ENCODE measurements at places on chromosomes 3 and 15.

DNA sequence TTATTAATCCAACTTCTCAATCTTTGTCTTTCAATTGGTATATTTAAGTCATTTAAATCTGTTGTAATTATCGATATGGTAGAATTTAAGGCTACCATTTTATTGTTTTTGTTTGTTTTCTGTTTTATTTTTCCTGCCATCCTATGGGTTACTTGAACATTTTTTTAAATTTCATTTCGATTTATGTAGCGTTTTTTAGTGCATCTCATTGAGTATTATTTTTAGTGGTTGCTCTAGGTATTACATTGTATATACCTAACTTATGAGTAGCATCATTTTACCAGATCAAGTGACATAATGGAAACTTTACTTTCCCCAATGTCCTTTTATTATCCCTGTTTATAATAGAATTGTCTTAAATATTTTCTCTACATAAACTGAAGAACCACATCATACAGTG, 247.5 kb upstream of the MRPL3 start:
- DNase-seq, result no peak

GRCh38 chr3:152976239-152976638, 141.3 kb downstream of the P2RY1 start:
- no peak for DNase-seq

DNA sequence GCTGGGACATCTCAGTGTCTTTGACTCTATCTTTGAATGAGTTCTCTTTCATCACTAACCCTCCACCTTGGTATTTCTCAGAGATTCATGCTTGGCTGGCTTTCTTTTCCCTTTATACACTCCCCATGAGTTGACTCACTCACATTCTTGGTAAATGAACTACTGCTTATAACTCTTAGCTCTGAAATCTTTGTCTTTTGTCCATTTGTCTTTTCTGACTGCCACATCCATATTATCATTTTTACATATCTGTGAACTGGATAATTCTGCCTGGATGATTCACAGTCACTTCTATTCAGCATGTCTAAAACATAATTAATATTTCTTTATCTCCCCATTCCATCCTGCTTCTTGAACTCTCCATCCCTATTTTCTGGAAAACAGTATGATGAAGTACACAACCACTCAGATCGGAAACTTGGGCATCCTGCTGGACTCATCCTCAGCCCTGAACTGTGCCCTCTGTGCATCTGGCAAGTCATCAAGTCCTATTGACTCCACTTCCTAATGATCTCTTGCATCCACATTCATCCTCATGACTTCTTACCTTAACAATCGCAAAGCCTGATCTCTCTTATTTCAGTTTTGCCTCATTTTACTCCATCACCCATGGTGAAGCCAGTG, 66.9 kb downstream of the KCNAB1 start:
- no peak for DNase-seq

- DNase-seq, result peak; percentile 52
Measured at GRCh38 chr3:173584838-173585831, 187.6 kb downstream of the NLGN1 start.

GRCh38 chr15:85013785-85014184, 32.1 kb downstream of the PDE8A start:
- no peak for DNase-seq

DNA sequence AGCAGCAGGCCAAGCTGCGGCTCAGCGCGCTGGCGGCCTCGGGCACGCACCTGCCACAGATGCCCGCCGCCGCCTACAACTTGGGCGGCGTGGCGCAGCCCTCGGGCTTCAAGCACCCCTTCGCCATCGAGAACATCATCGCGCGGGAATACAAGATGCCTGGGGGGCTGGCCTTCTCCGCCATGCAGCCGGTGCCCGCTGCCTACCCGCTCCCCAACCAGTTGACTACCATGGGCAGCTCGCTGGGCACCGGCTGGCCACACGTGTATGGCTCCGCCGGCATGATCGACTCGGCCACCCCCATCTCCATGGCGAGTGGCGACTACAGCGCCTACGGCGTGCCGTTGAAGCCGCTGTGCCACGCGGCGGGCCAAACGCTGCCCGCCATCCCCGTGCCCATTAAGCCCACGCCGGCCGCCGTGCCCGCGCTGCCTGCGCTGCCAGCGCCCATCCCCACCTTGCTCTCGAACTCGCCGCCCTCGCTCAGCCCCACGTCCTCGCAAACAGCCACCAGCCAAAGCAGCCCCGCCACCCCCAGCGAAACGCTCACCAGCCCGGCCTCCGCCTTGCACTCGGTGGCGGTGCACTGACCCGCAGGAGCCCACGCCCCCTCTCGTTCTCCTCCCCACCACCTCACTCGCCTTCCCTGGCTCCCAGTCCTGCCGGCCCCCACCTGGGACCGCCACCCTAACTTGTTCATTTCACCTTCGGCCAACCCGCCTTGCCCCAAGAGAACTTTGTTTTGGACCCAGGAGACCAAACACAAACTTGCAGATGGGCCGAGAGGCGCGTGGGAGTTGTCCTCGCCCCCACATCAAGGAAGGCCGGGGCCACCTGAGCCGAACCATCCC, 1.5 kb downstream of the FOXB1 start:
- no peak for DNase-seq

DNA sequence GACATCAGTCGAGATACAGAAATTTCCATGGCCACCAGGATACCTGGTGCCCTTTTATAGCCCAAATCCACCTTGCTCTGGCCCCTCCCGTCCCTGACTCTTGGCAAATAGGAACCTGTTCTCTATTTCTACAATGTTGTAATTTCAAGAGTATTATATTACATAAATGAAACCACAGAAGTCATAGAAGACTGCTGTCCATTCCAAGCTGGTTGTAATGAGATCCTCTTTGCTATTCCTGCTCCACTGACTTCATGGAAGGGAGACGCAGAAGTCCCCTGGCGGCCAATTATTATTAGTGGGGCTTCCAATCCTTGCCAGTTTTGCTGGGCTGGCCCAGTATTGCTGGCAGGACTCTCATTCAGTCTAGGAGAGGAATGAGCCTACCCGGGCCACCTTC, 26.6 kb downstream of the DCP1A start:
- DNase-seq, result no peak

DNA sequence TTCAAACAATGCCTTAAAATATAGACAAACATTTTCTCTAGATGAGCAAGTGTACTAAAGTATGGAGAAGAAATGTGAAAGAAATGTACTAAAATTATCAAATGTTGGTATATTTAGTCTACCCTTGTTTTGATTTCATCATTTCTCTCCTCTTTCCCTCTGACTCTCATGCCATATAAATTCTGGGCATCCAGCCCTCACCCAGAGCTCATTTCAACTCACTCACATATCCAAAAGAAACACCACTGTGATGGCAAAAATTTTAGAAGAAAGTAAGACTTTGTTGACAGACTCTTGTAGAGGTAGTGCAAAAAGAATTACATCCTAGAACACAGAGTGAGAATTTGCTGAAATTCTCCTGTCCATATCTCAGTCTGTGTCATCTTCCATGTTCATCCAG, 377.8 kb upstream of the SUCLG2 start:
- no peak for DNase-seq

GRCh38 chr15:96340598-96341512, 10.4 kb downstream of the NR2F2 start:
- DNase-seq, result no peak

DNA sequence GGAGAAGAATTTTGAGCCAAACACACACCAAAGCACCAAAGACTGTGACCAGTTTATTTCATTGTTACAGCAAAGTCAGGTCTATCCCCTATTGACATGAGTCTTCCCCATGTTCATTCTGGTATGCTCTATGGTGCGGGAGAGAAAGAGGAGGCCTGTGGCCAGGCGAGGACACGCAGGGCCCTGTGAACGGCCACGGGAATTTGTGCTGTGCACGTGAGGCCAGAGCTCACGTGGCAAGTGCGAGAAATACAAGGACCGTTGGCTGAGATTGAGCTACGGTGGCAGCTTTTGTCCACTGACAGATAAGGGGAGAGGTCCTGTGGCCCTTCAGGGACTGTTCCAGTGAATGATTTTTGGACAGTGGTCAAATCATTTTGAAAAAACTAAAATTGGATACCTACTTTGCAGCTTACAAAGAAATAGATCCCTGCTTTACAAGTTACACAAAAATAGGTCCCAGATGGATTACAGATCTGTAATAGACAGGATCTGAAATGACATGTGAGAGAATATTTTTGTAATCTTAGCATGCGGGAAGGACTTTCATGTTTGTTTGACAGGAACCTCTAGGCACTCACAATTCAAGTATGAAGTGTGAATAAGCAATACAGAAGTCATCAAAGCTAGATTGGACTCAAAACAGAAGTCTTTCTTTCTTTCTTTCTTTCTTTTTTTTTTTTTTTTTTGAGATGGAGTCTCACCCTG, 9.2 kb downstream of the ZSCAN2 start:
- DNase-seq, result no peak

GRCh38 chr3:31039145-31039544, 144.7 kb upstream of the GADL1 start:
- DNase-seq, result no peak

DNA sequence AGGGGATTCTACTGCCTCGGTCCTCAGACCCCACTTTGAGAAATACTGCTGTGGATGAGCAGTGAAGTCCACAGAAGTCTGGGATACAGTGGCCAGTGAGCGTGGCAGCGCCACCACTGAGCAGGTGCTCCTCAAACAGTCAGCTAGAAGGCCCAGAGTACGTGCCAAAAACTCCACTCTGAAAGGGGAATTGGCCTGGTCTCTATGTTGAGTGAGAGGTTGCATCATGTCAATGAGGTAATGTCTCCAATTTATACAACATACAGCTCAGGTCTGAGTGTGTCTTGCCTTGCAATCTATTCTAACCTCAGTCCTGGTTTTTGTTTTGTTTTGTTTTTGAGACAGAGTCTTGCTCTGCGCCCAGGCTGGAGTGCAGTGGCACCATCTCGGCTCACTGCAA, 53.3 kb upstream of the ETV5 start:
- DNase-seq, result no peak

DNA sequence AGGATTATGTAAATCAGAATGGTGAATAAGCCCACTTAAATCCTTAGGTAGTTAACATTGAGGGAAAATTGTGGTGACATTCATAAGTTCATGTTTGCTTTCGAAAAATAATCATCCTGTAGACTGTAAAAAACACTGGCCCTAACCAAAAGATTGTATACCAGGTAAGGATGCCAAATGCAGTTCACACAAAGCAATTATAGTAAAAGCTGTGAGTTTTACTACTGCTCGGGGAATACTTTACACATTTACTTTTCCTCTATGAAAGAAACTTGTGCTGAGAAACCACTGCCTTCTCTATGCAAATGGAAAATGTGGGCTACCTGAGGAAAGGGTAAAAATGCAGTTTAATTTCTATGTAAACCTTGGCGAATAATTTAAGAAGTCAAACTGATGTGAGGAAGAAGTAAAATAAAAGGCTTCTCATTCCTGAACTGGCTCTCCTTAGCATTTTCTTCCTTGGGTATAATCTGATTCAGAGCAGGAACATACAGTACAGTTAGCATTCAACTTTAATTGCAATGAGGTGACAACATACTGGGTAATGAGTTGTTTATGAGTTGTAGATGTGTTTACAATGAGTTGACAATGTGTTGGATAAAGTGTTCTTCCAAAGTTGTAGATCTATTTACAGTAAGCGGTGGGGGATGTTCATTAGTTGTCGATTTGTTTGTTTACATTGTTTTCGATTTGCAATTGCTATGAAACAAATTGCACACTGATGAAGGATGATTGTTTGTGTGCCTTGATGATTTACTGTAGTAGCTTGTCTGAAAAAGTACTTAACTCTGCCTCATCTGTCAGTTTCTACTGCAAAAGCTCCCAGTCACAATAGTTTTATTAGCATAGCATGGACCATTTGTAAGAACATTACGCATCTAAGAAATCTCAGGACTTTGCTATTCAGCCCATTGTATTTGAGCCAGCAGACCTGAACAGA, 453.0 kb upstream of the DPH6 start:
- DNase-seq, result no peak

DNA sequence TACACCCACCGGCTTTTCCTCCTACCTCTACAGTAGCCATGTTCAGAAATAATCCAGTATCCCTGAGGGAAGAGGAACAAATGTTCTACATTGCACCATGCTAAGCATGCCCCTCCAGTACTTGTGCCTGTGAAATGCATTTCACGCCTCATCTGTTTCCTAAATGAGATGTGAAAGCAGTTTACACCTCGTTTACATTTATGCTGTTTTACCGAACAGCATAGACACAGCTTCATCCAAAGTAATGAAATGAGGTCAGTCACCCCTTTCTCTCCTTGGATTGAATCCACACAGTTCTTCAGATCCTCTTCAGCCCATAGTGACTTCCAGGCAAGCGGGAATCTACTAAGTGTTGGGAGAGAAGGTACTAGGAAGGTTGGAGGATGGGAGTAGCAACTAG, 514.3 kb downstream of the PDCD6IP start:
- DNase-seq, result no peak

DNA sequence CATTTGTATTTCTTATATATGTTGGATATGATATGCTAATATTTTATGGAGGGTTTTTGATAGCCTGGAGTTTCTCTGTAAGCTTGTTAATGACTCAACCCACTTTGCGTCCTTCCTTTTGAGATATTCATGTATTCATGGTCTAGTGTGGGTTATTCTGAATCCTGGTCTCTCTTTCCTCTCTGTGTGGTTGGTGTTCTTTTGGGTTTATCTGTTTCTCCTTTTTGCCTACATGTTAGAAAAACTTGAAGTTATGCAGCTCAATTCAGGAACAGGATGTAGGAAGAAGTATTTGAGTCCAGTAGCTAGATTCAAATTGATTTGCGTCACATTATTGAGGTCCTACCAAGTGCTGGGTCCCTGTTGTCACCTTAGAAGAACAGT, 28.1 kb downstream of the CMTM7 start:
- DNase-seq, result no peak

DNA sequence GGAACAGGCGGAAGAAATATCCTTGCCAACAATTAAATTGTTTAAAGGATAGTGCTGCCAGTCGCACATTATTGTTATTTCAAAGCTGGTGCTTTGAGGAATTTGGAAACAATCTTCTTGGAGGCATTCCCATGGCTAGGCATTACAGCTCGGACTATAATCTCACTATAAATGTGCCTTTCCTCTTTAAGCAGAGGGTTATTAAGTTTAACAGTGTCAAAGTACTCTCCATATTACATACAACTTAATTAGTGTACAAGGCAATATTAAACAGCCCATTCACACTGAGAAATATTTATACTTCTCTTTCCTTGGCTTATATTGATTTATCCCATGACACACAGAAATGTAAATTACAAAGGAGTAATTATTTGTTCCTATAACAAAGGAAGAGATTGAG, 54.0 kb upstream of the FAM3D start:
- DNase-seq, result no peak

GRCh38 chr15:84764989-84765388, 16.6 kb downstream of the ZNF592 start:
- no peak for DNase-seq

- DNase-seq, result no peak
Measured at GRCh38 chr3:4835616-4836043, 143.6 kb upstream of the BHLHE40 start.

- DNase-seq, result no peak
Measured at GRCh38 chr3:190305406-190305805, 16.8 kb downstream of the CLDN1 start.

DNA sequence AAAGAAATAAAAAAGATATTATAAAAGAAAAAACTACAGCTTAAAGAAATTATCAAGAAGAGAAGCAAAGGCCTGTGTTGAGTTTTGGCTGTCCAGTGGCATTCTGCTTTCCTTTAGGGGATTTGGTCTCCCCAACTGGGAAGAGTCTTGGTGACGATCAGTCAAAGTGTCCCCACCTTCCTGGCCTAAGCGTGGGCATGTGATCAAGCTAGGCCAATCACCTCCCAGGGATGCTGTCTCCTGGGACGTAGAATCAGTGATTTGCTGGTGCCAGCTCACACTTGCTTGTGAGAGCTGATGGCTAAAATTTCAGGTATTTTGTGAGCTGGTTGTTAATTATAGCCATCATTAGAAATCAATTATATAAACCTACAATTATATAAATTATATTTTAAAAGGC, 69.5 kb downstream of the ATP2B2 start:
- no peak for DNase-seq

GRCh38 chr3:12227833-12228232, 61.0 kb upstream of the PPARG start:
- DNase-seq, result no peak
